ENCODE measurements at places on chromosomes 3 and 15. TPM values are rescaled to one million over a fixed set of nuclear protein-coding genes. Genes with fewer than 3 reads are reported as not detected.

Gene LARP6
- 29.3 TPM for total RNA-seq

Gene TMEM158
- total RNA-seq, result 3.4 TPM

Gene UBAP1L
- total RNA-seq, result 0.49 TPM

Gene FMN1
- 1.7 TPM for total RNA-seq

DNA sequence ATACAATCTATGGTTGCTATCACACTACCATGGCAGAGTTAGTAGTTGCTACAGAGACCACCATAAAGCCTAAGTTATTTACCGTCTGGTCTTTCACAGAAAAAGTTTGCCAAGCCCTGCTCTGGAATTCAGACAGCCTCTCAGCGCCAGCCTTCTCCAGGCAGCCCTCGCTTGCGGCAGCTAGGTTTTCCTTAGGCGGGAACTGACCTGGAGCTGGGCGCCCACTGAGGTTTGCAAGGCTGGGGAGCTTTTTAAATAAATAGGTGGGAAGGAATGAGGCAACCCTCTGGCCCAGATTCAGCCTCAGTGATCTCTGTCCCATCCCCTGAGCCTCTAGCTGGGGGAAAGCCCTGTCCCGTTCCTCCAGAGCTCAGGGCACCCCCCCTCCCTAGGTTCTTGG lies 1.2 kb downstream of the CTSH start:
- no peak for DNase-seq

- DNase-seq, result peak; percentile 21
Observed at GRCh38 chr15:70812827-70813364, 41.1 kb downstream of the LARP6 start.

DNA sequence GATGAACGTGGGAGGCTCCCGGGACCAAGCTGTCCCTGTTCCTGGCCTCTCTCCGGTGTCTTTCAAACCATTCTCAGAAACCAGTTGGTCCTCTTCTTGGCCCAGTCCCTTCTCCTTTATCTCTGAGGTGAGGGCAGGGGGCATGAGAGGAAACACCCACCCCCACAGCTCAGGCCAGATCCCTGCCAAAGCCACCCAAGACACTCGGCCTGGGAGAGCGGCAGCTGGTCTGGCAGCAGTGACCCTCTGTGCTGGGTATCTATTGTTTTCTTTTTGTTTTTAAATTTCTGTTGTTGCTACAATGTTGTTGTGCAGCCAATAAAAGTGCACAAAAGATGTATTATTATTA lies 27.3 kb downstream of the ACSBG1 start:
- no peak for DNase-seq

GRCh38 chr3:128317698-128318231 lies 148.9 kb downstream of the DNAJB8 start:
- DNase-seq, result no peak

- DNase-seq, result no peak
Observed at GRCh38 chr3:111871809-111872623, 13.0 kb downstream of the PHLDB2 start.
